Neural crest cell (in vitro differentiated cells): ENCODE measurements at places on chromosomes 7 and 10.

DNA sequence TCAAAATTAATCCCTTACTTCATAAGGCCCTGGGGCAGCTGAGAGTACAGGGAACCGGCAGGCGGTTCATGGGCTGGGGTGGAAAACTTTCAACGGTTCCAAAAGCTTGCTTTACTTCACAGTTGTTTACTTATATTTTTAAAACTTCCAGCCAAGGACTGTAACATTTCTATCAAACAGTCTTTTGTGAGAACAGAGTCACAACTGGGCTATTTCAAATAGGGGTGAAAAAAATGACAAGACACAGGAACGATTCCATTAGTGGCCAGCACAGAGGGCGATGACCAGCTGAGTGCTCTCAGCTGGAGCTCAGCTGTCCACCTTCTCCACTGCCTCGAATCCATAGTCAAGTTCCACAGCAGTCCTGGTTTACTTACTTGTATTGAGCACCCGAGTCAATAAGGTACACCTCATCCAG is 48.2 kb downstream of the XPNPEP1 start:
- DNase-seq: no peak

- no peak for DNase-seq
Measured at GRCh38 chr7:86968618-86969017, 90.8 kb downstream of the ELAPOR2 start.

DNA sequence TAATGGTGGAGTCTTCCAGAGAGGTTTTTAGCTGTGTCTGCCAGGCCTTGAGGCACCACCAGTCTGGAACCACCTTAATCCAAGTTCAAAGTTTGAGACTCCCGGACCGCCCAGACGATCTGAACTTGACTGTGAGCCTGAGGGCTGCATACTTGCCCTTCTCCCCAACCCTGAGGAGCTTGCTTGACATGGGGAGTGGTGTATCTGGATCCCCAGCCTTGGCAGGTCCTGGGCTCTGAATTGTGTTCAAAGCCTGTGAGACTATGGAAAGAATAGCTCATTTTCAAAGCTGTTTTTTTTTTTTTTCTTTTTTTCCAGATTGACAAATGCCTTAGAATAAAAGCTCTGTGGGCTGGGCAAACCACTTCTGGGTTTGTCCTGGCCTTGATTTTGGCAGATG is 22.3 kb upstream of the CAMK1D start:
- no peak for DNase-seq

DNA sequence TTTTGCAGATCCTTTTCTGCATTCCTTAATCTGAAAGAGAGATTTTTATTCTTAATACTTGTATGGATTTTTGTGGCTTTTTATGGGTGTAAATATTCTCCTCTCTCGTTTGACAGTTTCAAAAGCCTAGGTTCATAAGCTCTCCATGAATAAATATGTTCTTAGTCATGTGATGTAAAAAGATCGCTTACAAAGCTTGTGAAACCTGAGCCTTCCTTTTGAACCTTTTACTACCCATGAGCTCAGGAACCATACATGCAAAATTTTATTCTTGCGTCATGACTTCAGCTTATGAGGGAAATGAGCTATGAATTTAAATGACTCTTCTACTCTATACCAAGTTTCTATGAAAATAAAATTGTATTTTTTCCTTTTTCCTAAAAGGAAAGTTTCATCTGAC is 98.7 kb downstream of the POLL start:
- DNase-seq: no peak

GRCh38 chr10:62916141-62916603 is 100.0 kb upstream of the EGR2 start:
- no peak for DNase-seq
